Brain microvascular endothelial cell (primary cell): ENCODE measurements at places on chromosomes 7 and 10.

DNA sequence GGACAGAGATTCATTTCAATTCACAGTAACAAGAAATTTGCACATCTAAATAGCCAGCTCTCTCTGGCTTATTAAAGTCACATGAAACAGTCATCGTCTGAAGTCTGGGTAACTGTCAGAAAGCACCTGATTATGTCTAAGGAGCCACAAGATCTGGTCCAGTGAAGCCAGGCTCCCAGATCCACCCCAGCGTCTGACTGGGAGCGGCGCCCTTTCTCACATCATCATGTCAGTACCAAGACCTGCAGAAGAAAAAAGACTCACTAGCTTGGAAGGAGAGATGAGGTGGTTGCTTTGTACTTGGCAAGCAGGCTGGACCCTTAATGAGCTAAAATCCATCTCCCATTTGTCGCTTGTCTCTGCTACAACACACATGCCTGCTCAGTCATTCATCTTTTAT is 58.4 kb downstream of the VOPP1 start:
- DNase-seq = no peak

GRCh38 chr10:128661404-128662197 is 535.4 kb upstream of the MKI67 start:
- no peak for DNase-seq

DNA sequence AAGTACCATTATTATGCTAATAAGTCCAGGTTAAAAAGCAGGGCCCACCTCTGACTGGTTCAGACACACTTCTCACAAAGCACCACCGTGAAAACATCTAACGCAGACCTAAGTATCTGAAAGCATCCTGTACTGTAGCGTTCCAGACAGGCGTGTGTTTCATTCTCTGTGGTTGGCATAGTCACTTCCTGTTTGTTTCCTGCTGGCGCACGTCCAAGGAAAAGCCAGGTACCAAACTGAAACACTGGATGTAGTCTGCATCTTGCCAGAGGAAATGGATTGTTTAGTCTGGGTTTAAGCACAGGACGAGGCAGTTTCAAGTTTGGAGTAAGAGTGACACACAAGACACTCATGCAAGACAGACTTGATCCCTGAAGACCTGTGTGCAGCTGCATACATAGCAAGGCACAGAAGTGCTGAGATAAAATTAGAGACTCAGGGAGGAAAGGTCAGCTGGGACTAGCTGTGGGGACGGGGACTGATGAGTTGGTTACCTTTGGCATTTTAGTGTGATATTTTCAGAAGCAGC is 23.3 kb downstream of the BPGM start:
- DNase-seq = peak; percentile 94

DNA sequence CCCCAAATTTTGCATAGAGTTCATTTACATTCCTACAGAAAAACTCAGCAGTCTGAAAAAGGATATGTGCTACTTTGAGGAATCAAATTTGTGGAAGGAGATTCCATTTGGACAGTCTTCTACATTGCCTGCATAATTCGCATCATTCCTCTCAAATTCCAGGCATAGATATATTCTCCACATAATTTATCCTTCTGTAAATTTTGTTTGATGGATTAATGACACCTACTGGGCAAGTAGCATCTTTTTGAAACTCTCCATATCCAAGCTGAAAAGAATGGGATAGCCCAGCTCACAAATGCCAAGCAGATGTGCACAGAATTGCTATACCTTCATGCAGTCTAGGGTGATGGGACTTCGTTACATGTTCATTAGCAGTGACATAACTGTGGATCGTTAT is 515.3 kb downstream of the AUTS2 start:
- DNase-seq = no peak

DNA sequence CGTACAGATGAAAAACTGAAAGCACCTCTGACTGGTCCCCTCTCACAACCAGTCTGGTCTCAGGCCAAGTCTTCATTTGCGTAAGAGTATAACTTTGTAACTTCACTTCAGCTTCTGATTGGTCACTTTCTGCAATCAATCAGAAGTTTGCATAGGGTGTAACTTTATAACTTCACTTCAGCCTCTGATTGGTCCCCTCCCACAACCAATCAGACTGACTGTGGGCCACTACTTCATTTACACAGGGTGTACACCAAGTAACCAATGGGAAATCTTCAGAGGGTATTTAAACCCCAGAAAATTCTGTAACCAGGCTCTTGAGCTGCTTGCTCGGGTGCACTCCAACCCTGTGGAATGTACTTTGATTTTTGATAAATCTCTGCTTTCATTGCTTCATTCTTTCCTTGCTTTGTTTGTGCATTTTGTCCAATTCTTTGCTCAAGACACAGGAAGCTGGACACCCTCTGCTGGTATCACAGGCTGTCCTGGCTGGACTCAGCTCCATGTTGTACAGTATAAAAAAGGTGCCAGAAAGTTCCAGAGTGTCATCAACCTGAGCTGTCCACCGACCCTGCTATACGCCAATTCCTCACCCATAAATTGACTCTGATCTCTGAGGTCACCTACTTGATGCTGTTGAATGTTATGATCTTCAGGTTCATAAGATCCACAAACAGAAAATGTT is 74.5 kb downstream of the COBL start:
- no peak for DNase-seq

GRCh38 chr7:46245586-46246111 is 324.6 kb upstream of the IGFBP3 start:
- DNase-seq = no peak

- no peak for DNase-seq
These were observed 2.8 kb downstream of the EBF3 start for GRCh38 chr10:129961157-129961701.

GRCh38 chr10:110445871-110446270 is 51.8 kb upstream of the DUSP5 start:
- no peak for DNase-seq

GRCh38 chr7:18566205-18566604 is 70.7 kb downstream of the HDAC9 start:
- no peak for DNase-seq

DNA sequence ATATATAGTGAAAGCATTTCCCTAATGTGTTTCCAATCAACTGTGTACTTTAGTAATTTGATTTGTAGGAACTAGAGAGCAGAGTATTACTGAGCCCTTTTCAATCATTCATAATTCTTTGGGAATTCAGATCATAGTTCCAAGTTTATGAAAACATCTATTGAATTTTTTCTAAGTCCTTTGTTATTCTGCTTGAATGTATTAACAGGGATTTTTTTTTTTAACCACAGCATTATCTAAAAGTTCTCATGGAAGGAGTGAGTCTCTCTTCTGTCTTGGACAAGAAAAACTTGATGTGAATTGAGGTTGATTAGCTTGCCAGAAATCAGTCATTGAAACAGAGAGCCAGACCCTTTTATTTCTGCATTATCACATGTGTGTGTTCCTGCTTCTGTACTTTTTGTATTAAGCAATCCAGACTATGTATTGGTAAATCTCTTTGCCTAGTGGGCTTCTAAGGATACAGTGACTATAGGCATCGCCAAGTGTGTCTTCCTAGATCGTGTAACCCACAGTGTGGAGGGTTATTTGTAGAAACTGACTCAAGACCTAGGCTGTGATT is 59.9 kb downstream of the BMPER start:
- no peak for DNase-seq

DNA sequence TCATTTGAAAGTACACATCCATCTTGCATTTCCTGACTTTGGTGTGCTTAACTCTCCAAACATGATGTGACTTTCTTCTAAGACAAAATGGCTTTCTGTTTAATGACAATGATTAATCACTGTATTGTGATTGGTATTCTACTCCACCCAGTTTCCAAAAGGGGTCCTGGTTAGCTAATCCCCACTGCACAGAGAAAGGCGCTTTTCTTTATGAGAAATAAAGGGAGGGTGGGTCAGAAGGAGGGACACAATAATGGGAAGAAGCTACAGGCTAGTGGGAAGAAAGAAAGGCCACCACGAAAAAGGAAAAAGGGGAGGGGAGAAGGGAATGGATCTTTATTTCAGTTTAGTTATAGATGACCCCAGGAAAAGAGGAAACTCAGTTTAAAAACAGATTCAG is 69.2 kb downstream of the PRTFDC1 start:
- DNase-seq = no peak

DNA sequence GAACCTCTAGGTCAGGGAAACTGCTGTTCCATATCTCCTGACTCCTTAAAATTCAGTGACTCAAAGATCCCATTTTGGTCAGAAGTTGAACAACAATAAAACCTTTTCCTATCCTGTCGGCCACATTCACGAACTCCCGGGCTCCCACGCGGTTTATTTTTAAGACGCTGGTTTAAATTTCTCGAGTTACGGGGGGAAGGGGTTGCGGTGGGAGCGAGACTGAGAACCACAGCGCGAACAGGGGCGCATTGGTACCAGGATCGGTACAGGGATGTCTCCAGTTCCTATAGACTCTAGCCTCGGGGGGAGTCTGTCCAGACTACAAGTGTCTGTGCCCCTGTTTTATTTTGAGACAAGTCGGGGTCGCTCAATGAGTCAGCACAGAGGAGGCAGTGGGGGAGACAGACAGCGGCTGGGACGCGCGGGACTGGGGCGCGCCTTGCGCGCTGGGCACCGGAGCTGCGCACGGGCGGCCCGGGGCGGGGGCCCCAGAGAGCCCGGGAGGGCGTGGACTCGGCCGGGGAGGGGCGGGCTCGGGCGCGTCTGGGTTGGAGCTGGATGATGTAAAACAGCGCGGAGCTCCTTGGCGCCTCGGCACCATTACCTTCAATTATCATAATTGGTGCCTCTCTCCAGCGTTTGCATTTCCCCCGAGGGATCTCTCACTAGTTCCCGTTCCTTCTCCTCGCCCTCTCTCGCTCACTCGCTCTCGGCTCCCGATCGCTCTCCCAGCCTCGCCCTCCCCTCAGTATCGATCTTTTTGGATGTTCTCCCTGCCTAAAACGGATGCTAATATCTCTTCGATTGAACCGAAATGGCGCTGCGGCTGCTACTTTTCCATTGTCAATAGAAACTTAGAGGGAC is 8.7 kb upstream of the BAMBI start:
- peak; percentile 37 for DNase-seq

DNA sequence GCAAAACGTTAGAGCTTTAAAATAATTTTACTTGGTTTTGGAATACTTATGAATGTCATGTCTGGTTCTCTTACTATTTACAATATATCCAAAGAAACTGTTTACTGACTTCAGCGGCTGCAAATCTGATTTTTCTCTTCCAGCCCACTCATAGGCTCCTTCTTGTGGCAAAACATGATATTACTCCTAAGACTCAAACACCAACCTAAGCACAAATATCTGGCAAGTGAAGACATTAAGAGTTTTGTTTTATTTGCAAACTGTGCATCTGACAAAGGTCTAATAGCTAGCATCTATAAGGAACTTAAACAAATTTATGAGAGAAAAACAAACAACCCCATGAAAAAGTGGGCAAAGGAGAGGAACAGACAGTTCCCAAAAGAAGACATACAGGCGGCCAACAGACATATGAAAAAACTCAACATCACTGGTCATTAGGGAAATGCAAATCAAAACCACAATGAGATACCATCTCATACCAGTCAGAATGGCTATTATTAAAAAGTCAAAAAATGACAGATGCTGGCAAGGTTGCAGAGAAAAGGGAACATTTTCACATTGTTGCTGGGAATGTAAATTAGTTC is 20.3 kb upstream of the GJC3 start:
- no peak for DNase-seq

DNA sequence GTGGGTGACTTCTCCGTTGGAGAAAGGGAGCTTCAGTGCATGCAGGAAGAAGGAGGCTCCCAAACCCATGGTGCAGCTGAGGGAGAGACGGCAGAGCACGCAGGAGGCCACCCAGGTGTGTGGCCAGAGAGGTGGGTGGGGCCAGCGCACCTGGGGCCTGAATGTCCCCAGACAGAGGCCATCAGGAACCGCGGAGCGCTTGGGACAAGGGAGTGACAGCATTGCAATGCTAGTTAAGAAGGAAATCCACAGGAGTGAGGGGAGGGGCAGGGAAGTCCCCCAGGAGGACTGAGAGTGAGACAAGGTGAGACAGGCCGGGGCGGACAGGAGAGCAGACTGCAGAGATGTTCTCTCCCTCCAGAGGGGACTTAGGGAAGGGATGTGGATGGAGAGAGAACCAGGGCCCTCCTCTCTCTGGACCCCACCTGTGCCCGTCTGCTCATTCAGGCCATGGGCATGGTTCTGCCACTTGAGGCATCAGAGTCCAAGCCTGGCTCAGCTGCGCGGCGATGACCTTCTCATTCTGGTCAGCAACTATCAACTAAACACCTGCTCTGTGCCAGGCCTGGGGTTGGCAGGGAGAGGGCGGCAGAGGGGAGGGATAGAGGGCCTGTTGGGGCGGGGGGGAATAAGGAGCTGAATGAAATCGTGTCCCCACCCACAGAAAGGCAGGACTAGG is 69.4 kb upstream of the COL13A1 start:
- DNase-seq = no peak

- DNase-seq = peak; percentile 59
These were observed 43.8 kb downstream of the ADAMTS14 start for GRCh38 chr10:70715853-70716795.

GRCh38 chr7:95264363-95264891 is 59.9 kb downstream of the PON1 start:
- DNase-seq = peak; percentile 90

- no peak for DNase-seq
These were observed 45.6 kb downstream of the ELFN1 start for GRCh38 chr7:1715671-1716074.

DNA sequence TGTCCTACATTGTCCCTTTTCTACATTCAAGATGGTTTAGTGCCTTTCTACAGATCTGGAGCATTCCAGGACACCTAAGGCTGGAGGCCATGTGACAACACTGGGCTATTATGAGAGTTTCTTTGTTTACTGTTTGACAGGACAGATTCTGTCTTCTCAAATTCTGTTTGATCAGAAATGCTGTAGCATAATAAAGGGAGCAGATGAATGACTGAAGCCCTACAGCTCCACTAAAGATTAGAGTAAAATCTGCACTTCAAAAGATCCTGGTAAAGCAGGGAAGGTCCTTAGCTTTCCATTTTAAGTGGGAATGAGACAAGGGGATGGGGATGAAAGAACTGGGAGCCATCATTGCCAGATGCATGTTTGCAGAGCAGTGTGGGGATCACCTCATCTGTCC is 38.4 kb downstream of the TMEM229A start:
- DNase-seq = no peak

DNA sequence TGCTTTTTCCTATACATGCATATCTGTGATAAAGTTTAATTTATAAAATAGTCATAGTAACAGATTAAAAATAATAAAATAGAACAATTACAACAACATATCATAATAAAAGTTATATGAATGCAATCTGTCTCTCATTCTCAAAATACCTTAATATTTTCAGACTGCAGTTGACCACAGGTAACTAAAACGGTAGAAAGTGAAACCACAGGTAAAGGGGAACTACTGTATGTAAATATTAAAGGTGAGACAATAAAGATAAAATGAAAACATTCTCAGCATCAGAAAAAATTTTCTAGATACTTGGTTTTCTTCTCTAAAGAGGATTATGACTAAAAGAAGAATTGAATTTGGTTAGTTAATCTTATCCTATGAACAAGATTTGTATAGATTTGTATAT is 6.0 kb downstream of the FKBP14 start:
- no peak for DNase-seq

- no peak for DNase-seq
These were observed 343.7 kb downstream of the GRID1 start for GRCh38 chr10:86022906-86023305.

DNA sequence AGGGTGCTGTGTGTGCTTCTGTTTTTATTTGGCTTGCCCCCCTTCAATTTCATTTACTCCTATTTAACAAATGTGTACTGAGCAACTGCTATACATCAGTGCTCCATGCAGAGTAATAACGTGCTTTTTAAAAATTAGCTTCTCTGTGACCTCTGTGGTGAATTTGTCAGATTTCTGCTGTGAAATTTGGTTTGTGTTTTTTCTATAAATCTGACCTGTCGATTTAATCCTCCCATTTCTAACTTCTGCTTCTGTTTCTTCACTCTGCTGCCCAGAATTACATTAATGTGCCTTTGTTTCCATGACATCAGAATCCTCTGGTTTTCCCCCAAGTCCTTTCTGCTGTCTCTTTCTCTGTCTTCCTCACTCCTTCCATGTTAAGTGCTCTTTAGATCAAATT is 123.8 kb upstream of the CACNA2D1 start:
- DNase-seq = no peak
